ENCODE measurements at places on chromosomes 1 and 21.

DNA sequence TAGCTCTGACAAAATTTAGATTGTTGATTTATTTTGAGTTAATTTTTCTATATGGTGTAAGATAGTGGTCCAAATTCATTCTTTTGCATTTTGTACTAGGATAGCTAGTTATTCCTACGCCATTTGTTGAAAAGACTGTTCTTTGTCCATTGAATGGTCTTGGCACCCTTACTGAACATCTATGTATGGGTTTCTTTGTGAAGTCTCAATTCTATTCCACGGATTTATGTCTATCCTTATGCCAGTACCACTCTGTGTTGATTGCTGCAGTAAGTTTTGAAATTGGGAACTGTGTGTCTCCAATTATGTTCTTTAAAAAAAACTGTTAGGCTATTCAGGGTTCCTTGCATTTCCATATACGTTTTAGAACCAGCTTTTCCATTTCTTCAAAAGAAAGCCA lies 145.7 kb downstream of the ZNF644 start:
- no peak for DNase-seq

DNA sequence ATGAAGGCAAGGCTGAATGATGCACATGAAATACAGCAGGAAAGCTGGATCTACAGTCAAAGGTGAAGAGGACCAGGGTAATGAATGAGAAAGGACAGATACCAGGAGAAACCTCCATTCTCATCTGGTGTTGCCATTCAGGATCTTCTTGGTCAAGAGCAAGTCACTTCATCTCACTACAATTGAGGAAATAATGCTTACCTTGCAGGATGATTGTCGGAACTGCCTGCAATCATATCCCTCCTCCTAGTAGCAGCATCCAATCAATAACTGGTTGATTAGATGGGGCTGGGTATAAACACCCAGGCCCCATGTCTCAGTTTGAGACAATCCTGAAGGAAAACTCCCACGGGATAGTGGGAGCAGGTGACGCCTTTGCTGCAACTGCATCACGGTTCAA lies 194.8 kb upstream of the C8B start:
- no peak for DNase-seq

GRCh38 chr1:101444381-101444780 lies 207.6 kb downstream of the S1PR1 start:
- DNase-seq: no peak

- no peak for DNase-seq
Observed at GRCh38 chr1:66439031-66439740, 94.8 kb upstream of the SGIP1 start.

DNA sequence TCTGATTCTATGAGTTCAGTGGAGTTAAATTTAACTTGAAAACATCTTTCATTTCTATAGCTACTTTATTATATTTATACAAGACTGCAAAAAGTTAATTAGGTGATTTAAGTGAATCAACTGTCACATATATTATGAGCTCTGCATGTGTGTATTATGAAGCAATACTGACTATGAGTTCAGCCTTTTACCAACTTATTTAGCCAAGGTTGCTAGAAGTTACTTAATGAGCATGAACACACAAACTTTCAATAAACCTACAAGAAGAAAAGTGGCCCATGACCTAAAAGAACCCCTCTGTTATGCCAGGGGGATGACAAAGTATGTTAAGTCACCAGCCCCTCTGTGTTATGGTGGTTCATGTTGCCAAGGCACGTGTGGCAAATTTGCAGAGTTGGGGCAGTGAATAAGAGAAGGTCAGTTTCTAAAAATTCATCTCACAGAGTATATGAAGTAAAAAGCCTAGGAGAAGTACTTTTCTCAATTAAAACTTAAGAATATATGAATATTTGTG lies 86.7 kb upstream of the LYPLAL1 start:
- no peak for DNase-seq

DNA sequence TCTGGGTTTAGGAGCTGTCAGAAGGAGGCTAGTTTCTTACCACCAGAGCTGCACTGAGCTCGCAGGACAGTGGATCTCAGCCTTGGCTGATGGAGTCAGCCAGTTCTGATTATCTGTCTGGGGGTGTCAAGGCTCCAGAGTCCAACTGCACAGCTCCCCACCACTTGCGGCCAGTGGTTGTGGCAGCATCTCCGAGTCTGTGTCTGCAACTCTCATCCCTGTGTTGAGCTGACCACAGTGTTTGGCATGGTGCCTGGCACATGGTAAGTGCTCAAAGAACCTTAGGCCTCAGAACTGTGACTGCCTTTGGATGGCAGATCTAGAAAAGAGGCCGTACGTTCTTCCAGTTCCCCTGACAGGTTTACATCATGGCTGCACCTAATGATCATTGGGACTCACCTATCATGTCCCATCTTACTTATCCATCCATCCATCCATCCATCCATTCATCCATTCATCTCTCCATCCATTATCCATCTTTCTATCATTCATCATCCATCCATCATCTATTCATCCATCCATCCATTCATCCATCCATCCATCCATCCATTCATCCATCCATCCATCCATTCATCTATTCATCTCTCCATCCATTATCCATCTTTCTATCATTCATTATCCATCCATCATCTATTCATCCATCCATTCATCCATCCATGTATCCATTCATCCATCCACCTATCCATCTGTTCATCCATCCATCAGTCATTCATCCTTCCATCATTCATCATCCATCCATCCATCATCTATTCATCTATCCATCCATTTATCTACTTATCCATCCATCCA lies 114.5 kb downstream of the CRYAA start:
- no peak for DNase-seq

- no peak for DNase-seq
Observed at GRCh38 chr1:27719286-27720251, 6.2 kb upstream of the FAM76A start.

- no peak for DNase-seq
Observed at GRCh38 chr1:234769284-234769985, 159.5 kb upstream of the IRF2BP2 start.

- DNase-seq: no peak
Observed at GRCh38 chr1:214282630-214283242, 1.8 kb downstream of the SMYD2 start.

GRCh38 chr1:243394066-243394465 lies 138.2 kb downstream of the SDCCAG8 start:
- DNase-seq: no peak

GRCh38 chr1:117416546-117417125 lies 49.4 kb downstream of the MAN1A2 start:
- no peak for DNase-seq

DNA sequence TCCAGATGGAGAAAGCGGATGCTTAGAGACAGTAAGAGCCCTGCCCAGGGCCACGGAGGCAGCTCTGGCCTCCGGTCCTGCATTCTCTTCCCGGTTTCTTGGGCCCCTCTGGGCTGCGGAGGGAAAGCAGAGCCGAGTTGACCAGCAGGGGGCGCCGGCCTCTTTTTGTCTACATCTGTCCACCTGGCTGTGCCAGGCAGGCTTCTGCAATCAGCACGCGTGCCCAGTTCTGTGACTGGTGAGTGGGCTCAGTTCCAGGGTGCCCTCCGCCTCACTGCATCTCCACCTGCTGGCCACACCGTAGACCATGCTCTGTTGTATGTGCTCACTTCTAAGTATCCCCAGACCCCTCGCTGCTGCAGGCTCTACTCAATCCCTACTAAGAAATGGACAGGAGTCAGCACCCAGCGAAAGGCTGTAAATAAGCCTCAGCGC lies 6.7 kb upstream of the HUNK start:
- peak; percentile 56 for DNase-seq

- DNase-seq: no peak
Observed at GRCh38 chr1:54391450-54392209, 14.6 kb downstream of the SSBP3 start.

DNA sequence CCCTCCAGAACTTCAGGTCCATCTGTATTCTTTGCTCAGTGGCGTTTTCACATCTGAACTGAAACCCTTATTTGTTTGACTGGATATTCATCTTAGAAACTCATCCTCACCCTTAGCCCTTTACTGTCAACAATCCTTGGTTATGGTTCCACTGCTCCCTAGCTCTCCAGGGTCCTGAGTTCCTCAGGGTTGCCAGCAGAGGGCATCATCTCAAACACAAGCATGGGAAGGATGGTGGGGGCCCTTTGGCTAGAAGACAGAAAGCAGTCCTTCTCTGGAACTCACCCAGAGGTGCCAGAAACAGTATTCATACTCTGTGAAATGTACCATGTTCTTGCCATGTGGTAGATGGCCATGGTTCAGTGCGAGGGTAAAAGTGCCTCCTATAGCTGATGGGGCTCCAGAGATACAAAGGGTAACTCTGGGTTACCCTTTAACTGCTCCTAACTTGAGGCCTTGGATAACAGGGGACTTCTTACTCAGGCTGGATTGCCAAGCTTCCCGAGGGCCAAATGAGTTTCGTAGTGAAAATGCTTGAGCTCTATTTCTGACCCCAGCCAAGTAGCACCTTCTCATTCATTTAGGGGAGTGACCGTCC lies 11.3 kb downstream of the NCSTN start:
- peak; percentile 37 for DNase-seq

DNA sequence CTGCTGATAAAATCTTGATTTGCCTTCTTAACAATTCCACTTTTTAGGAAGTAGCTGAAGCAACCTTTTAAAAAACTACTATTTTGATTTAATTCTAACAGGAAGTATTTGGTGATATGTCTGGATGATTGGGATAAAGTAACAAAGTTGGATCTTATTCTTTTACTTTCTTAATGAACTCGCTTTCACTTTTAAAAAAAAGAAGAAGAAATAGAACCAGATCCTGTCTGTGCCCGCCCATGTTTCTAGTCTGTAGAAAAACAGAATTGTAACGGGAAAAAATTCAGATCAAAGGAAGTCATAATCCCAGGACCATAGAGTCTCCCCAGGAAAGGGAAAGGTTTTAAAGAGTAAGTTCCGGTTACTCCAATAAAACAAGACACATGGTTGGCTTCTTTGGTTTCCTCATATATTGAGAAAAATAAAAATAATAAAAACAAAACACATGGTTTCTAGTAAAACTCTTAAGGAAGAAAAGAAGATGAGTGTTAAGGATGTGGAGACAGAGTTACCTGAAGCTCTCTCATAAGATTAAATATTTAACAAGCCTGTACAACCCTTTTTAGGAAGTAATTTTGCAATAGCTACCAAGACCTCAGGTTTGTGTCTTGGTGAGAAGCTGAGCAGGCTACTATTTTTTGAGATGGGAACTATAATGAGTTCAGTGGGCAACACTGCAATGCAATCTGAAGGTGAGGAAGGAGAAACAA lies 4.9 kb downstream of the CD48 start:
- DNase-seq: no peak

DNA sequence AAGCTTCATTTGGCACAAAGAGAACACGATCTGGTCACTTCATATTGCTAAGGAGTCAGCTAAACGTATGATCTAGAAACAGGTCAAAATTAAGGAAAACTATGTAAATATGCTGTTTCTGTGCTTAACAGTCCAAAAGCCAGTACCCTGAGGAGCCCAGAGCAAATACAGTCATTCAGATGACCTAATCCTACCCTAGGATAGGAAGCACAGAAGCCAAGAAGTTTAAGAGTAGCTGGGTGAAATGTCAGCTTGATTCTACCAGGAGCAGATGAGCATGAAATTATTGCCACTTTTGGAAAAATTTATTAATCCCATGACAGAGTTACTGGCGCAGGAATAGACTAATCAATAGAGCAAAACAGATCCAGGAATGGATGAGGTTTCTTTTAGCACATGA lies 18.3 kb downstream of the SORT1 start:
- DNase-seq: no peak

GRCh38 chr1:79617777-79618176 lies 611.2 kb upstream of the ADGRL4 start:
- DNase-seq: no peak

GRCh38 chr1:6445062-6445763 lies 20.6 kb downstream of the ESPN start:
- peak; percentile 50 for DNase-seq

DNA sequence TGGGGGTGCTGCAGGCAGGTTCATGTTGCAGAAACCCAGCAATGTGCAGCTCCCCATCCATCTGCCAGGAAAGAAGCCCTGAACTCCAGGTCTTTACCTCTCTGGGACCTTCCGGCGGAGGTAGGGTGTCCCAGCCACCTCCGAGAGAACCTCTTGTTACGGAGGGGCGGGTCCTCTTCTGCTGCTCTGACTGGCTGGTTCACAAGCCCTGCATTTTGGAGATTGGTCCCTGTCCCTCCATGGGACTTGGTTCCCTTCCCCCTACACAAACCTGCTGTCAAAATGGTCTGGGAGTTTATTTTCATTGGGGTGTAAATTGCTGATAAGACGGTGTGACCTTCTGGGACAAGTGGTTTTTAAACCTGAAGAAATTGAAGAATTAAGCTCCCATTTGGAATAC lies 8.0 kb upstream of the CELSR2 start:
- DNase-seq: no peak

DNA sequence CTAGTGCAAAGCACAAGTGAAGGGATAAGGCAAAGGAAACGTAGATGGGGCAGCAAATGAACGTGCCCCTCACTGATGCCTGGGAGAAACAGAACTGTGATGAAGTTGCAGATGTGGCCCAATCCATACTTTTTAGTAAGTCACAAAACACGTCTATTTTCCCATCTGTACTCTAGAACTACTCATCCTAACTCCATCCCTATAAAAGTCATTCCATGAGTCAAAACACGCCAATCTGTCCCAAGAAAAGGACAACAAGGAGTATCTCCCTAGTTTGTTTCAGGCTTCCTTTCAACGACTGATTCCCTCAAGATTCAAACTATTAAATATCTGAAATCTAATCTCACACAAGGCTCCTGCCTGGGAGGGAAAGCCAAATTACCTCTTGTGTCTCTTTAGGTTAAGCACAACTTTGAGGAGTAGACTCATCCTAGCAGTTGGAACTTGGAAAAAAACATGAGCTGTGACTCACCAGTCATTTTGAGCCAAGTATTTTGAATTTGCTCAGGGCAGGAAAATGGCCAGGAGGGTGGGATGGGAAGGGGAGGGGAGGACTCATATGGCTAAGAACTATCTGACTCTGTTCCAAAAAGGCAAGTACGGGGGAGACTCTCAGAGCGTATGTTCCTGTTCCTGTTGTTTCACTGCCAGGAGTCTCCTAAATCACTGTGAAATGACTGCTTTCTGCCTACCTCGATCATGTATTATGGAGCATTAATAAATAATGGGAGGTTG lies 214.5 kb upstream of the CAMK1G start:
- DNase-seq: no peak

DNA sequence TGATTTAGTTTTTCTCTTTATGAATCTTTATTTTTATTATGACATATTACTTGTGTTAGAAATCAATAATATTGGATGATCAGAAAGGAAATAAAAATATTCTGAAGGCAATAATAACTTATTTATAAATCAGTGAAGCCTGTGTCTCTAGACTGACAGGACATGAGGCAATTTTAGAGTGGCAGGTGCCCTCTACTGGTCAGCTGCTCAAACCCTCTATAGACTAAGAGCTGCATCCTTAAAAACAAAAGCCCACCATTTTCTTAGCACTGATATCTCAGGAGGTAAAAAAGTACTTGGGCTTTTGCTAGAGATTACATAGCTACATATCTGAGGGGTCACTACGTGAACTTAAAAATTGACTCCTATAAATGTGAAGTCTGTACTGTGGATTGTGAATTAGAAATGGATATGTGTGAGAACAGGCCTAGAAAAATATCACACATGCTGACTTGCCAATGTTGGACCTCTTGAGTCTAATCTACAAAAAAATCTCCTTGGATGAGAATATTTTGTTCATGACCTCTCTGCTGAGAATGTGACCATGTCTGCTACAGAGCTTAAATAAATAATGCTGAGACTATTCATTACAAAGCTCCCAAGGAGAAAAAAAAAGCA lies 597.9 kb upstream of the ADAMTS5 start:
- peak; percentile 0 for DNase-seq
